ENCODE measurements at places on chromosomes 6 and 20. TPM values are rescaled to one million over a fixed set of nuclear protein-coding genes. Genes with fewer than 3 reads are reported as not detected.

Gene KHDC1
- 0.67 TPM for total RNA-seq

Gene PACSIN1
- total RNA-seq = not detected

Gene SCUBE3
- total RNA-seq = 0.36 TPM

Gene RNF144B
- 36.3 TPM for total RNA-seq

Gene MUC21
- total RNA-seq = not detected

Gene RIPPLY2
- not detected for total RNA-seq

Gene CST4
- not detected for total RNA-seq

Gene LAMA4
- 63.6 TPM for total RNA-seq

Gene HMGN4
- 54.2 TPM for total RNA-seq

Gene HLA-DQA1
- 0.69 TPM for total RNA-seq

Gene PEX7
- 6.2 TPM for total RNA-seq

Gene SNAP25
- total RNA-seq = 2.3 TPM

Gene FOXA2
- total RNA-seq = not detected

Gene PACRG
- total RNA-seq = 0.34 TPM

Gene PHACTR3
- 0.36 TPM for total RNA-seq

Gene SLC22A16
- not detected for total RNA-seq

Gene TSPYL1
- total RNA-seq = 61.6 TPM

Gene LPIN3
- total RNA-seq = 13.4 TPM
